ENCODE measurements at places on chromosomes 2 and 18.
A peak's percentile ranks its signal among the peaks of the same experiment; 100 is the strongest.

DNA sequence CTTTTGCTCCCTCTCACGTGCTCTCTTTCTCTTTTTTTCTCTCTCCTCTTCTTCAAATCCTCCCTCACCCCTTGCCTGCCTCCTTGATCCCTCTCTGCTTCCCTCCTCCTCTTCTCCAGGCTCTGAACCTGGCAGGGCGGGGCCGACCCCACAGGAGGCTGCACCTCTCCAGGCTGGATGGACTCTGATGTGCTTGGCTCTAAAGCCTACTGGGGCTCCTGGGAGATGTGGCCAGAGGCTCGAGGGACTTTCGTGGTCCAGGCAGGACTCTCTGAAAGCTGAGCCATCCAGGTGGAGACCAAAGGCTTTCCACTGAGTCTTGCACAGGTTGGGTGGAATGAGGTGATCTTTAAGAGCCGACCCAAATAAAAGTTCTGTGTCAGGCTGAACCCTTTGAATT lies 25.4 kb downstream of the DYSF start:
- DNase-seq = no peak

- DNase-seq = no peak
Measured at GRCh38 chr18:61471942-61472341, 138.7 kb downstream of the CDH20 start.

- no peak for DNase-seq
Measured at GRCh38 chr2:231457101-231457500, 7.2 kb downstream of the NCL start.

GRCh38 chr18:55588111-55588869 lies at the start of gene TCF4:
Gene TCF4, minus strand, starts transcription at chr18:55588192. Its CDS starts 1,076 bp downstream, at chr18:55587116.
- peak; percentile 35 for DNase-seq

GRCh38 chr2:160696087-160696452 lies 202.5 kb upstream of the RBMS1 start:
- DNase-seq = no peak

GRCh38 chr2:107267086-107267485 lies 381.1 kb upstream of the ST6GAL2 start:
- DNase-seq = no peak

DNA sequence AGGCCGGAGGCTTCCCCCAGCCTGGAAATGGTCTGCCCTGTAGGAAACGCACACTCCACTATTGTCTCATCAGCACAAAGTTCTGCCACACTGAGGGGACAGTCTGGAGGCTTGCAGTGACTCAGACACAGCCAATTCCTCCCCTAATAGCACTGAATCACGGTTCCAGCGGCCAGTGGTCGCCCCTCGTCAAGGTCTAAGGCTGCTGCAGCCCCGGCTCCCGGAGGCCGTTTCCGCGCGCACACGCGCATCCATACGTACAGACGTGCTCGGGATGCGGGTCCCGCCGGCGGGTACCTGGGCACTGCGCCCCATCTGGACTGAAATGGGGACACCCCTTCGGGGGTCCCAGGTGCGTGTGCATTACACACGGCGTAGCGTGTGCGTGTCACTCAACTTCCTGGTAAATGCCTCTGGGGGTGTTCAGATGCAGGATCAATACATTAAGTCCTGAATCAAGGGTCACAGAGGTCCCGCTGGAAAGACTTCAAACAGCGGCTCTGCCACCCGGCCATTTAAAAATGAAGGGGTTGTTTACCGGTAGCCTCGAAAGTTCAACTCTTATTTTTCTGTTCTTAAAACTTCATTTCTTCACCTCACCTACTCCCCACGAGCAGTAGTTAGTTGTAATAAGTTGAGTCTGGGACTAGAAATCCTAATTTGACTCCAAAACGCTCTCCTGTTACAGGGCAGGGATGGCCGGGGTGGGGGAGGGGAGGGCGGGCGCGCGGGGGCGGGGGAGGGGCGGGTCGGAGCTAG lies 572 bp upstream of the ZNF516 start:
- DNase-seq = peak; percentile 32

- DNase-seq = no peak
Measured at GRCh38 chr18:29459972-29460371, 1283.0 kb upstream of the CDH2 start.

- no peak for DNase-seq
Measured at GRCh38 chr2:144379851-144380311, 140.0 kb downstream of the ZEB2 start.

DNA sequence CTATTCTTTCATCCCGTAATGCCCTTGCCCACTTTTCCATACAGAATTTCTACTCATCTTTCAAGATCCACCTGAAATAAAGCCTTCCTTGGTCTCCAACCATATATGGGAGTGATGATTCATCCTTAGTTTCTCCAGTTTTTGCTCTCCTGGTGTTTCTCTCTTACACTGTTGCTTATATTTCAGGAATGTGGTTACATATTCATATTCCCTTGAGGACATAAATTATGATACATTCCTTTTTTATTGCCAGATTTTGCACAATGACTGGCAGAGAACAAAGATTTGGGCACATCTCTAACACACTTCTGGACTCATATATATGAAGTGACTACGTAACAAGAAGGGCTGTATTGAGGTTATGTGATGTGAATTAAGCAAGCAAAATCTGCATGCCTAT lies 1573.4 kb upstream of the NXPH2 start:
- peak; percentile 45 for DNase-seq

DNA sequence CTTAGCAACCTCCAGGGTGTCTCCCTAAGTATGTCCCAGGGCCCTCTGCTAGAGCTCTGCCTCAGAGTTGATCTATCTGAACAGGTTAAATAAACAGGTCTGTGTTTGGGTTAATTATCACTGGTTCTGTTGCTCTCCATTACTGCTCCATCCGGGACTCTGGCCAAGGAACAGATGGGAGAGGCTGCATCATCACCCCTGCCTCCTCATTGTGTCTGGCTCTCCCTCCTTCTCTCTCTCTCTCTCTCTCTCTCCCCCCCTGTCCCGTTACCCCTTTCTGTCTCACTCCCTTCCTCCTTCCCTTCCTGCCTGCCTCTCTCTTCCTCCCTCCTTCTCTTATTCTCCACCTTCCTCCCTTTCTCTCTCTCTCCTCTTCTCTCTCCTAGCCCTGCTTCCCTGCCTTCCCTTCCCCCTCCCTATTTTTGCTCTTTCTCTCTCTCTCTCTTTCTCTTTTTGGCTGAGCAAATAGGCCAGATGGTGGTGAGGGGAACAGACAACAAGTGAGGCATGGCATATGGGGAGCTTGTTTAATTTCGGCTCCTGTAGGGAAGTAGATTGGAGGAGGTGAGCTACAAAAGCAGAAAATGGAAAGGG lies 62.1 kb downstream of the SETBP1 start:
- no peak for DNase-seq

DNA sequence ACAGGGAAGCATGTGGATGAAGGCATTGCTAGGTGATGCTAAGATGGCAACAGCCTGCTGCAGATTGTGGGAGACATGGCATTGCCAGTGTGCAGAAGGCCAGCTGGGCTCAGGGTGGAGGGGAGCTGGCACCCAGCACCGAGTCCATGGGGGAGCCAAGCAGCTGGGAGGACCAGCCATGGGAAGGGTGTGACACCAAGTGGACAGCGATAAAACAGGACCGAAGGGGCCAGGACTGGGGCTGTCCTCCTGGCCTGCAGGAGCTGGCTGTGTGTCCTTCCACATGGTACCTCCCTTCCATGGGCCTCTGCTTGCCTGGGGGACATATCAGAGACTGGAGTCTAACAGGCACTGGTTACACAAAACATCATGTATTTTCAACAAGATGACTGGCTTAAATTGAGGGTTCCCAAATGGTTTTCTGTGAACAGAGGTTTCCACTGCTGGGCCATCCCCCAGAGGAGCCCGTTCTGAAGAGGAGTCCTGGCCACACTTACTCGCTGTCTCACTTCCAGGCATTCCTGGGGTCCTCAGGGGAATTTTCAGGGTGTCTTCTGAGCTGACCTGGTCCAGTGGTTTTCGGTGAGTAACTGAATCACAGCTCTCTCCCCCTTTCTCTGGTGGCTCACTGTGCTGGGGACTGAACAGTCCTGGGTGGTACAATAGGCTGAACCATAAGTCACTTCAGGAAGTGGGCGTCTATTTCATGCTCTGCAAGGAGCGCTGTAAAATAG lies 60.4 kb upstream of the TNP1 start:
- DNase-seq = no peak

GRCh38 chr2:44836916-44837315 lies 104.6 kb upstream of the SIX3 start:
- no peak for DNase-seq

DNA sequence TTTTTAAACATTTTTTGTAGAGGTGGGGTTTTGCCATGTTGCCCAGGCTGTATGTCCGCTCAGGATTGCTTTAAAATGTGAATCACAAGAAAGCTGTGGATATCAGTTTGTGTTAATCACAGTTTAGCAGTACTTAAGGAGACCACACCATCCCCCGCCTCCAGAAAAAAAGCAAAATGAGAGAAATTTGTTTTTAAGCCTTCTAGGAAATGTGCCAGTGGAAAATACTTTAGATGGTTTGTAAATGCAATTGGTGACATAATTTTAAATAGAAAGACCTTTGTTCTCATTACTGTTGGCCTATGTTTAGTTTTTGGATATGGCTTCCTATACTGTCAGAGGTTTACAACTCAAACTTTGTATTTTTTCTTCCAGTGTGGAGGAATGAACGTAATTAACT lies 27.0 kb downstream of the GCA start:
- no peak for DNase-seq

GRCh38 chr18:23314672-23315071 lies 138.4 kb upstream of the RIOK3 start:
- DNase-seq = no peak

DNA sequence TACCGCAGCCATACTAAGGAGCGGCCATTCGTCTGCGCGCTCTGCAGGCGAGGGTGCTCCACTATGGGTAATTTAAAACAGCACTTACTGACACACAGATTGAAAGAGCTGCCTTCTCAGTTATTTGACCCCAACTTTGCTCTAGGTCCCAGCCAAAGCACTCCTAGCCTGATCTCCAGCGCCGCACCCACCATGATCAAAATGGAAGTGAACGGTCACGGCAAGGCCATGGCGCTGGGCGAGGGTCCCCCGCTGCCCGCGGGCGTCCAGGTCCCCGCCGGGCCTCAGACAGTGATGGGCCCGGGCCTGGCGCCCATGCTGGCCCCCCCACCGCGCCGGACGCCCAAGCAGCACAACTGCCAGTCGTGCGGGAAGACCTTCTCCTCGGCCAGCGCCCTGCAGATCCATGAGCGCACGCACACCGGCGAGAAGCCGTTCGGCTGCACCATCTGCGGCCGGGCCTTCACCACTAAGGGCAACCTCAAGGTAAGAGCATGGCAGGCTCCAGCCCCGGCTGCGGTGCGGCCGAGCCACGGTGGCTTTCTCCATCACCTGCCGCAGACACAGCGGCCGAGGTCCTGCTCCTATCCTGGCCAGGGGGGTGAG lies 15.5 kb downstream of the SALL3 start:
- no peak for DNase-seq

GRCh38 chr2:56009758-56010458 lies 86.3 kb upstream of the EFEMP1 start:
- DNase-seq = peak; percentile 35

DNA sequence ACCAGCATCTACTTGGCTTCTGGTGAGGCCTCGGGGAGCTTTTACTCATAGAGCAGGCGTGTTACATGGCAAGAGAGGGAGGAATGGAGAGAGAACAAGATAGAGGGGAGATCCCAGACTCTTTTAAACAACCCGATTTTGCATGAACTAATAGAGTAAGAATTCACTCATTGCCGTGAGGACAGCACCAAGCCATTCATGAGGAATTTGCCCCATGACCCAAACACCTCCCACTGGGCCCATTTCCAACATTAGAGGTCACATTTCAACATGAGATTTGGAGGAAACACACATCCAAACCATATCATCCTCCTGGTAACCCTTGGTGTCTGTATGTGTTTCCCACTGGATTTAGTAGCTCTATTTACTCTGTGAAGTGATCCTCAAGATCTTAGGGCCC lies 249.9 kb upstream of the SP5 start:
- DNase-seq = no peak

DNA sequence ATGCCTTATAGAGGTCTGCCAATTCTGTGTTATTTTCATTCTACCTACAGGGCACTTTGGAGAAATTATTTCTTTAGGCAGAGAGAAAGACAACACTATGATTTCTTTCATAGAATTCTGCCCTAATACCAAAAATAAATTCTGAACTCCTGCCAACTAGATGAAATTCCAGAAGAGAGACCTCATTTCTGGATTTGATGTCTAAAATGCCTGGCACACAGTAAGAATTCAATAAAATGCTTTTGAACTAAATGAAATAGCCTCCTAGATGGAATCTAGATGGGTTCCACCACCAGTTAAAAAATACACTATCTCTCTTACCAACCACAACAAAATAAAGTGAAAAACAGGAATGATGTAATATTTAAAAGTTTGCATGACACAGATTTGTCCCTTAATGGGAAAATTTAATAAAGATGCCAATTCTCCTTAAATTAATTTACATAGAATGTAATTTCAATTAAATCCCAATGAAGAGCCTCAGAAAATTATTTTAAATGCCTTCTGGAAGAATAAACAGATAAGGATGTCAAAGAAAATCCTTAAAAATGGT lies 75.0 kb downstream of the OSBPL1A start:
- no peak for DNase-seq

GRCh38 chr2:3460831-3461800 lies 58.2 kb downstream of the ADI1 start:
- DNase-seq = no peak

DNA sequence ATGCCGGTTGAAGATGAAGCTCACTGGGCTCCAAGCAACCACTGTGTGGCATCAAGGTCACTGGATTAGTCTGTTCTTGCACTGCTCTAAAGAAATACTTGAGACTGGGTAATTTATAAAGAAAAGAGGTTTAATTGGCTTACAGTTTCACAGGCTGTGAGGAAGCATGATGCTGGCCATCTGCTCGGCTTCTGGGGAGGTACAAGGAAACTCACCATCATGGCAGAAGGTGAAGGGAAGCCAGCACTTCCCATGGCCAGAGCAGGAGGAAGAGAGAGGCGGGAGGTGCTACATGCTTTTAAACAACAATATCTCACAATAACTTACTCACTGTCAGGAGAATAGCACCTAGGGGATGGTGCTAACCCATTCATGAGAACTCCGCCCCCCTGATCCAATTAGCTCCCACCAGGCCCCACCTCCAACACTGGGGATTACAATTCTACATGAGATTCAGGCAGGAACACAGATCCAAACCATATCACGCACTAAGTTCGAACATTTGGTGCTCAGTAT lies 109.7 kb upstream of the MGAT5 start:
- no peak for DNase-seq

- no peak for DNase-seq
Measured at GRCh38 chr2:79831961-79832360, 319.1 kb downstream of the CTNNA2 start.

DNA sequence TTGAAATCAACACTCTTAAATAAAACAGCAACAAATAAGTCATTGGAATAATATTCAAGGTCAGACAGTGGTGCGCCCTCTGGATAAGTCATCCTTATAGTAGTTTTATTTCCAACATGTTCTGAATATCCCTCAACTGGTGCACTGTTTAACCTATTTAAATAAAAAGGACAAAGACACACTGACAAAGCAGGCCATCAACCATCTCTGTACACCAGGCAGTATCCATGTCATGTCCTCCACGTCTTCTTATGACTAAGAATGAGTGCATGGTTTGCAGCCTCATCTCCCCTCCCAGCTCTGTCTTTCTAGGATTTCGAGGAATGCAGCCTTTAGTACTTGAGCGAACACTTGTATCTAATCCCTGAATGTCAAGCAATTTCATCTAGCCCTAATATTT lies 42.4 kb downstream of the ST3GAL5 start:
- DNase-seq = no peak

All from mammary epithelial cell (primary cell).